ENCODE measurements at places on chromosomes 13 and 19.
A peak's percentile ranks its signal among the peaks of the same experiment; 100 is the strongest.

DNA sequence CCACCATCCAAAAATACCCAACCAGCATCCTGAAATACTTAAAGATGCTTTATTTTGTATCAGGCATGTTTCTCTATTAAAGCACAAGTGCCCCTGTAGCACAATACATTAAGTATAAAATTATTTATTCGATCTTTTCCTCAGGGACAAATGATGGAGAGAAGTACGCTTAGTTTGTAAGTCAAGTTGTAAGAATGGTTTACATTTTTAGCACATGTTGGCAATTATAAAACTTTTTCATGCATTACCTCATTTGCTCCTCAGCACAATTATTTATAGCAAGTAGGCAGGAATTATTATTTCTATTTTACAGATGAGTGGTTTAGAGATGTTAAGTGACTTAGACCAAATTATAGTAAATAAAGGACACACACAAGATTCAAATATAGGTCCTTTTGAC is 232.6 kb upstream of the HTR2A start:
- DNase-seq, result no peak

- no peak for DNase-seq
Observed at GRCh38 chr13:62625214-62625881, 1209.7 kb upstream of the PCDH20 start.

DNA sequence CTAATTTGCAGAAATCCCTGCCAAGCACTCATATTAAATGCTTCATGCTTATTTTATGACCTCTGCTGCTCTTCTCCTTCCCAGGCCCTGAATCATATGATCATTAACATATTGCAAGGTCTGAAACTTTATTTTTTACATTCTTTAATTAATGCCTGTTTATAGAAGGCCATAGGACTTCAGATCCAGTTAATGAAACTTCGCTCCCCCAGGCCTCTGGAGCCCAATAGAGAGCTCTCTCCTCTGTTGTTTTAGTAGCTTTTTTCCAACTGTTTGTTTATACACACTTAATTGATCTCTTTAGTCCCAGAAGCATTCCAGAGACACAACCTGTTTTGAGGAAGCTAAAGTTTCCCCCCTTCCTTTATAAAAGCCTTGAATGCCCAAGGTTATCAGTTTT is 68.3 kb downstream of the DACH1 start:
- DNase-seq, result no peak

DNA sequence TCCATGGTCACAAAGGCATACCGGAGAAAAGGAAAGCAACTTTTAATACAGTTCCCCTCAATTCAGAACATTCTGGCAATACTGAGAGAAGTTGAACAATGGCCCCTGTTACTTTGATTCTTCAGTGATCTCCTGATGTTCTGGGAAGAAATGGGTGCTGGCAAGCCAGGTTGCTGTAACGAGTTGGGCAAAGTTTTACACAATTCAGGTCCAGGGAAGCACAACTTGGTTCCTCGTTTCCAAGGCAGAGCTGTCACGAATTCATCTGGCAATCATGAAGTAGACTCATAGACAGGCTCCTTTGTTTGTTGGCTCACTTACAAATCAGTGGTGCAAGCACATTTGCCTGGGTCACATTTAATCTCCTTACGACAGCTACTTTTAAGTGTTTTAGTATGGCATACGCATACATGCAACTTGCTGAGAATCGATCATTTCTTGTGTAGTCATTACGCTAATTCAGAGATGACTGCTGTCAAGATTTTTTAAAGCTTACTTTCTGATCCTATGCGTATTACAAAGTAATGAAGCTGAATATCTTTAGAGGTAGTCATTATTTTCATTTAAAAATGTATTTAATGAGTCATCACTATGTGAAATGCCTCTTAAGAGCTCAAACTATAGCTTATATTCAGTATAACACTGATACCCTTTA is 174.7 kb downstream of the GPC5 start:
- no peak for DNase-seq

GRCh38 chr19:17488593-17489391 is 18.5 kb downstream of the SLC27A1 start:
- DNase-seq, result no peak

DNA sequence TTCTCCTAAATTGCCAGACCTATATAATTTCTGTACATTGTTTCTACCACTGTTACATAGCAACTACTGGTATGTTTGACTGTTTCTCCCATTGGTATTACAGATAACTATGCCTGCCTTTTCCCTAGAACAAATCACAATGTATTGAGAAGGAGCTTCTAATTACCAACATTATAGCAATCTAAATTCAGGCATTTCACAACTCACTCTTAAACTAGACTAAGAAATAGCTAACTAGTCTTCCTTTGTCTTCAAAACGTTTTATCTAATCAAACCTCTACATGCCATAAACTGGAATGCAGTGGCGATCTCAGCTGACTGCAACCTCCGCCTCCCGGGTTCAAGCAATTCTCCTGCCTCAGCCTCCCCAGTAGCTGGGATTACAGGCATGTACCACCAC is 18.2 kb downstream of the RBM26 start:
- no peak for DNase-seq

- no peak for DNase-seq
Observed at GRCh38 chr19:51531349-51532315, at the start of gene SIGLEC6. Gene SIGLEC6, minus strand, starts transcription at chr19:51531670. Its CDS starts 22 bp downstream, at chr19:51531648.

DNA sequence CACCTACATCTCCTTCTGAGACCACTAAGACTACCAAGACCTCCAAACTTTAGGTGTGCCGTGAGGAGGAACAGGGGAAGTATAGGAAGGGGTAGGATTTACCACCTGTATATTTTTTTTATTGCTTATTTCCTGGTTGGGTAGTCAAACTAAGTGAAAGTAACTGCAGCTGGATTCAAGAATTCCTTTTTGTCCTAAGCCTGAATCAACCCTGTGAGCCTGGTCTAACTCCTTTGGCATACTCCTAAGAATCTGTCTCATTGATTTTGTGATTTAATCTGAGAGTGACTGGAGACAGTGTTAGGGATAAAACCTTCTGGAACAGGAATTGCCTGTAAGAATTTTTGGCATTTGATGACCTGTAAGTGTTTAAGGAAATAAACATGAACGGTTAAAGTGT is 523.5 kb upstream of the MIR17HG start:
- DNase-seq, result no peak

GRCh38 chr19:13026462-13027370 is 31.4 kb downstream of the NFIX start:
- DNase-seq, result no peak

DNA sequence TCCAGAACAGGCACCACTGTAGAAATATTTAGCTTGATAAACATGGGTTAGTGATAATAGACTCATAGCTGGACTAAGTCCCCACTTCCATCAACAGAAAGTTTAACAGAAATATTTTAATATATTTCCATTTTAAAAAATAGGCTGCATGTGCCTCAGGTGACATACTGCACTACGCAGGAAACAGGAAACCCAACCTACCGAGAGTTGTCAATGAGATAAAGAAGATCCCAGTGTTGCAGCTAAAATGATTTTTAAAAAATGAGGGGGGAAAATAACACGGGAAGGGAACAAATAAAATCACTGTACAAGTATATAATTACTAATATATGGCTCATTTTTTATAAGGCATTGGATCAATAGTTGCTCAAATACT is 154.8 kb downstream of the TBC1D4 start:
- DNase-seq, result no peak

DNA sequence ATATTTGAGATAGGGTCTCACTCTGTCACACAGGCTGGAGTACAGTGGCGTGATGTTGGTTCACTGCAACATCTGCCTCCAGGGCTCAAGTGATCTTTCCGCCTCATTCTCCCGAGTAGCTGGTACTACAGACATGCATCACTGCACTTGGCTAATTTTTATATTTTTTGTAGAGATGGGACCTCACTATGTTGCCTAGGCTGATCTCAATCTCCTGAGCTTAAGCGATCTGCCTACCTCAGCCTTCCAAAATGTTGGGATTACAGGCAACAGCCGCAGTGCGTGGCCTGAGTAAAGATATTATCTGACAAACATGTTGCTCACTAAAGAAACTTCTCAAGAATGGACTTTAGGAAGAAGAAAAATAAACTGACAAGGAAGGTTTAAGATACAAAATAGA is 125.4 kb upstream of the ABCC4 start:
- DNase-seq, result no peak

GRCh38 chr19:58518256-58519086 is 1.1 kb downstream of the ZBTB45 start:
- peak; percentile 15 for DNase-seq

DNA sequence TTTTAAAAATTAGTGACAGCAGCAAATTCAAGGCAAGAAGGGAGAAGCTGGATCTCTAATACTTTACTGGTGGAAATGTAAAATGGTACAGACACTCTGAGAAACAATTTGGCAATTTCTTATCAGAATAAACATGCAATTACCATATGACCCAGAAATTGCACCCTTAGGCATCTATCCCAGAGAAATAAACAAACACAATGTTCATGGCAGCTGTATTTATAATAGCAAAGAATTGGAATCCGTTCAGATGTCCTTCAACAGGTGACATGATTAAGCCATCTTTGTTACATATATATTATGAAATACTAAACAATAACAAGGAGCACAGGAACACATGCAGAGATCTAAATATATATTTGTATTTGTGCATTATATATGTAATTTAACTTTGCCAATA is 756.5 kb downstream of the SLITRK1 start:
- DNase-seq, result no peak

GRCh38 chr13:81058211-81058915 is 717.4 kb upstream of the SPRY2 start:
- no peak for DNase-seq

DNA sequence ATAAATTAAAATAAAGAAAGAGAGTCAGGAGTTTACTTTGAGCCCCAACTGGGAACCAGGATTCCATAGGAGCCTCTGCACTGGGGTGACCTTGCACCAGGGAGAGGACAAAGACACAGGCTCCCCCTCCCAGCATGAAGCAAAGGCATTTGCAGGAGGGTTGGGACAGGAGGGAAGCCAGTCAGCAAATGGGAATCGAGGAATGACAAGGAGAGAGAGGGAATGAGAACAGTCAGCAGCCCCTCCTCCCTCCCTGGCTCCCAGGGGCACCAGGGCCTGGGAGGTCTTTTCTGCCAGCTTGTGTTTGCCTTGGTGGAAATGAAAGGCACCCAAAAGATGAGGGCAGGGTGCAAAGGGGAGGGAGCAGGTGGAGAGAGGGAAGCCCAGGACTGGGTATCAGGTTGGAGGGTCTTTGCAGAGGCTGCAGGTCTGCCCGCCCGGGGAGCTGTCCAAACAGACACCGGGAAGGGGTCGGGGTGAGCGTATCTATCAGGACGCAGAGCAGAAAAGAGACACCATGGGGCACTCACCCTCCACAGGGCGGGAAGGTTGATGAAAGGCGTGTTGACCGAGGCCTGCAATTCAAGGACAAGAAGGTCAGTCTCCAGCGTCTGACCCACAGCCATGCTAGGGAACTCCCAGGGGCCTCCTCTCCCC is 3.8 kb downstream of the SBSN start:
- DNase-seq, result no peak

- DNase-seq, result no peak
Observed at GRCh38 chr19:54392105-54392504, 23.2 kb upstream of the TTYH1 start.

DNA sequence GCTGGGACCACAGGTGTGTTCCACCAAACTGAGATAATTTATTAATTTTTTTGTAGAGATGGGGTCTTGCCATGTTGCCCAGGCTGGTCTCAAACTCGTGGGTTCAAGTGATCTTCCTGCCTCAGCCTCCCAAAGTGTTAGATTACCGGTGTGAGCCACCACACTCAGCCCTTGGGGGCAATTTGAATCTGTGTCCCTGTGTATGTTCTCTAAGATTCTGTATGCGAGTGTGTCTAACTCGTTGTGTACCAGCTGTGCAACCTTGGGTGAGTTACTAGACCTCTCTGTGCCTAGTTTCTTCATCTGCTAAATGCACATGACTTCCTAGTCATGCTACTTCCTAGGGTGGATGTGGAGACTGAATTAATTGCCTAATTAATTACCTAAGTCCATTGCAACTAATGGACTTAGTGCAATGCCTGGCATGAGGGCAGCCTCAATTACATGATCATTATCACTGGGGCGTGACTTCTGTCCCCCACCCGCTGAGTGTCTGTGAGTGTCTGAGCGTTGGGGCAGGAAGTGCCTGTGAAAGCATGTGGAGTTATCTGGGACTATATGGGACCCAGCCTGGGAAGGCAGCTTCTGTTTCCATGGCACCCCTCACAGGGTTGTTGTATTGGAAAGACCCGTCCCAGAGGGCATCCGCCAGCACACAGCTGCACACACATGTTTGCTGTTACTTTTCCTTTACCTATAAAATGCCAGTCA is 1.8 kb upstream of the NCCRP1 start:
- no peak for DNase-seq

DNA sequence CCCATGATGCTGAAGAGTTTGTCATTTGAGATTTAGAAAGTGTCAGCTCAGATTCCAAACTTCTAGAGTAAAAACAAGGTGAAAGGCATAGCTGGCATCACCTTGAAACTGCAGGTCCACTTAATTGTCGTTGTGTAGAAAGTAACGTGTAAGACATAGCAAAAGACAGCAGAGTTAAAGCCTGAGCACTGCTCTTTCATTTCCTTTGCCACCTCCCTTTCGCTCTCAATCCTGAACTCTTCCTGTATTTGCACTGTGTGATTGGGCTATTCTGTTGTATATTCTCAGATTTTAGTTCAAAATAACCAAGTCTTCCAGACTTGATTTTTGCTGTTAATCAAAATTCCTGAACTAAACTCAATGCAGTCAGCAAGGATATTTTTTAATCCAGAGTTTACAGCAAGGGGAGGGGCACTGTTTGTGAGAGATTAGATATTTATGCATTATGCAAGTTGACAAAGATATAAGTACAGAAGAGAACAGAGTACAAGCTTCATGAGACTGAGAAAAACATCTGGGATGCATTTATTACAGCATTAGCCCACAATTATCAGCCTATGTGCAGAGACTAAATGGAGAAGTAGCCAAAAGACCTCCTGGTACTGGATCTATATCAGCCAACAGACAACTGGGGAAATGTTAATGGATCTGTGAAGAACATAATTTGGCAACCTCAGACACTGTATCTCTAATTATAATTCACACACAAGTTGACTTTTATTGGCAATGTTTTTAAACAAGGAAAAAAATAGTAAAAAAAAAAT is 328.6 kb downstream of the SUCLA2 start:
- peak; percentile 21 for DNase-seq

DNA sequence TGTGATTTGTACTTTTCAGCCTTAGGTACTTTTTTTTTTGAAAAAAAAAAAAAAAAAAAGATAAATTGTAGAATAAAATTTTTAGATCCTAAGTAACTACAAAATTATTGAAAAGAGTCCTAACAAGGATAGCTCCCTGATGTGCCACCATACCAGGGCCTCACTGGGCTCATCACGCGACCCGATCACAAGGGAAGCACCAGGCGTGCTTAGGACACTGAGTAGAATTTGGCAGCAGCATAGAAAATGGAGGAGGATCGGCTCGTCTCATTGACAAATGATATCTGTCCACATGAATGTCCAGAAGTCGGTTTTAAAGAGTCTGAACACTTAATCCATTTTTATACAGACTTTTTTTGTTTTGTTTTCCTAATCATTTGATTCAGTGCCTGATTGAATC is 179.0 kb downstream of the STK24 start:
- no peak for DNase-seq

- no peak for DNase-seq
Observed at GRCh38 chr13:98221234-98221633, 44.2 kb upstream of the RNF113B start.

GRCh38 chr13:77749344-77749880 is 51.9 kb downstream of the SLAIN1 start:
- DNase-seq, result no peak

All from AG08395 (cell line).